Liver (tissue), 10 donors: ENCODE measurements at places on chromosomes 12 and 14.

DNA sequence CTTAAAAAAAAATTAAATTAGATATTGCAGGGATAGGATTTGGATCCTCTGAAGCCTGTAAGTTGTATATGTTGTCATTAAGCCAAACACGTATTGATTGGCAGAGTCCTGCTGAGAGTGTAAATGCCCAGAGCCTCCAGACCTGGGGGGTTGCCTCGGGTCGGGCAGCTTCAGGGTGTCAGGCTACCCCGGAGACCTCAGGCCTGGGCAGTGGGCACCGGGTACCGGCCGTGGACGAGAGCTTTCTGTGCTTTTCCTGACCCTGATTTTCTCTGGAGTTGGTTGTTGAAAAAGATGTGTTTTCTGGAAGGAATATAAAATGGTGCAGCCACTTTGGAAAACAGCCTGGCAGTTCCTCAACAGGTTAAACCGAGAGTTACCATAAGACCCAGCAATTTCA, 96.1 kb downstream of the DNAH10 start:
- no peak for DNase-seq

DNA sequence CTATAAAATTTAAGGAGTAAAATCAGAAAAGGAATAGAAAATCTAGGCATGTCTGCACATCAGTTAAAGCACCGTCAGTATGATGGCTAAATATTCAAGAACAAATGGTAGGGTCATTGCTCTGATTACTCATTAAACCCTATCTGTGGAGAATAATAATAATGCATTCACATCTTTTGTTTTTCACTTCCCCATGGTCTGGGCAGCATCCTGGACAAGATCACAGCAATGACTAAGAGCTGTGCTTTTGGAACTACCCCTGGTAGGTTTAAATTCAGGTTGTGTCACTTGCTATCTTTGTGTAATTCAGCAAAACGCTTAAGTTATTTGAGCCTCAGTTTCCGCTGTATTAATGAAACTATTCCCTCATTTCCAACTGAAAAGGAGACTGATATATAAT, 33.1 kb downstream of the C12orf42 start:
- DNase-seq = no peak

- DNase-seq = no peak
Measured at GRCh38 chr14:76612654-76613053, 148.6 kb upstream of the VASH1 start.

- DNase-seq = no peak
Measured at GRCh38 chr12:84421103-84421502, 491.5 kb downstream of the SLC6A15 start.

GRCh38 chr12:56546680-56547079, 25.1 kb downstream of the RBMS2 start:
- no peak for DNase-seq

- DNase-seq = no peak
Measured at GRCh38 chr12:79687711-79688260, 3.0 kb downstream of the PAWR start.

GRCh38 chr14:66476964-66477363, 9.2 kb upstream of the CCDC196 start:
- no peak for DNase-seq

- no peak for DNase-seq
Measured at GRCh38 chr12:64800640-64801039, 23.8 kb upstream of the TBC1D30 start.

- no peak for DNase-seq
Measured at GRCh38 chr14:38210587-38211216, 3.0 kb downstream of the SSTR1 start.

- no peak for DNase-seq
Measured at GRCh38 chr12:106022568-106023012, 116.2 kb downstream of the NUAK1 start.

GRCh38 chr12:64261813-64262212, 39.7 kb upstream of the KICS2 start:
- DNase-seq = no peak

DNA sequence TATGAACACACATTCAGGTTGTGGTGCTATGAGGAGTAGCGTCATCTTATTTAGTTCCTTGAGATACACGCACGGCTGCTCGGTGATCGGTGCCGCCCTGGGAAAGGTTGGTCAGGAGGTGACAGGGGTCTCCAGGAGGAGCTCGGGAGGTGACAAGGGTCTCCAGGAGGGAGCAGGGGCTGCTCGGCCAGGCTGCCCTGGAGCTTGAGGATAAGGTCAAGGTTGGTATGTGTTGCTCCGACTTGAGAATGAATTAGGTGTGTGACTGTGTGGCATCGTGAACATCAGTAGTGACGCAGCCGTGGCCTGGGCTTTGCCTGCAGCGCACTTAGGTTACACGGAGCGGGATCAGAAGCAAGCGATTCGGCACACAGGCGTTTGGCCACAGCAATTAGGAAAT, 36.2 kb downstream of the CCDC92 start:
- DNase-seq = no peak

- DNase-seq = no peak
Measured at GRCh38 chr14:65239938-65240296, 137.6 kb upstream of the MAX start.

GRCh38 chr14:59939828-59940227, 19.9 kb downstream of the LRRC9 start:
- no peak for DNase-seq

- no peak for DNase-seq
Measured at GRCh38 chr12:75784591-75784990, 247.0 kb downstream of the PHLDA1 start.

DNA sequence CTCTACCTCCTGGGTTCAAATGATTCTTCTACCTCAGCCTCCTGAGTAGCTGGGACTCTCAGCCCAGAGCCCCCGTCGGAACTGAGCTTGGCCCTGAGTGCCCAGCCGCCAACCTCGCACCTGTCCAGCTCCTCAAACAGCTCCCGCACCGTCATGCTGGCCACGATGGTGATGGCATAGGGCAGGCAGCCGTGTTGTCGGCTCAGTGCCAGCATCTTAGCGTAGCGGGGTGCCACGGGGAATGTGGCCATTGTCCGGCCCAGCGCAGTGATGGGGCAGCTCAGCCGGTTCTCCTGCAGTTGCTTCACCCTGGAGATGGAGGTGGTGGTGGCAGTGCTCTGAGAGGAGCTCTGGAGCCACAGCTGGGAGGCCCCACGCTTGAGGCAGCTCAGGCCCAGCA, 32.4 kb downstream of the DHX37 start:
- no peak for DNase-seq

- no peak for DNase-seq
Measured at GRCh38 chr14:80906946-80907345, 34.6 kb downstream of the CEP128 start.

GRCh38 chr14:52080158-52080800, 11.4 kb upstream of the NID2 start:
- no peak for DNase-seq

GRCh38 chr12:89439941-89440340, 84.7 kb downstream of the GALNT4 start:
- no peak for DNase-seq

DNA sequence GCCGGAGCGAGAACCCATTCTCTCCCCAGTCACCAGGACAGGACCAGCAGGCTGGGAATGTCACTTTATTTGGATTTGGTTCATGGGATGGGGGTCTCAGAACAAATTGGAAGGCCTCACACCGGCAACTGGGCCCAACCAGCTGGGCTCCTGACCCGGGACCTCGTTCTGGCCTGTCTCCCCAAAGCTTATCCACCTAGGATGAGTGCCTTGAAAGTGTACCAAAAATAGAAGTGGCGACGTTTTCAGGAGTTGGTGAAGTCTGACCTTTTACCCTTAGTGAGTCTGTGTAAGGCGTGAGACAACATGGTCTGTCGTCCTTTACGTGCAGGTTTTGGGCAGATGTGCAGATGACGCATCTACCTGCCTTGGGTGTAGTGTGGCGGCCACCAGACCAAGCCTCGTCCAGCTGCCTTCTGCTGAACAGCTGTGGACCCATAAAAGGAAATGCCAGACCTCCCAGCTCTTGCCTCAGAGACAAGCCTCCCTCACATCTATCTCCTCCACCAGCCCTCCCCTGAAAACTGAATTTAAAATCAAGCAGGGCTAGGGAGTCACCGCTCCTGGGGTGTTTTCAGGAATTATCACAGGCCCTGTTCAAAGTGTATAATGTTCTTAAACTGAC, 36.6 kb upstream of the CLMN start:
- DNase-seq = no peak

- DNase-seq = peak; percentile 62
Measured at GRCh38 chr12:51846911-51847642, 1.4 kb downstream of the FIGNL2 start.

GRCh38 chr14:100888789-100889315, 14.7 kb downstream of the RTL1 start:
- no peak for DNase-seq

DNA sequence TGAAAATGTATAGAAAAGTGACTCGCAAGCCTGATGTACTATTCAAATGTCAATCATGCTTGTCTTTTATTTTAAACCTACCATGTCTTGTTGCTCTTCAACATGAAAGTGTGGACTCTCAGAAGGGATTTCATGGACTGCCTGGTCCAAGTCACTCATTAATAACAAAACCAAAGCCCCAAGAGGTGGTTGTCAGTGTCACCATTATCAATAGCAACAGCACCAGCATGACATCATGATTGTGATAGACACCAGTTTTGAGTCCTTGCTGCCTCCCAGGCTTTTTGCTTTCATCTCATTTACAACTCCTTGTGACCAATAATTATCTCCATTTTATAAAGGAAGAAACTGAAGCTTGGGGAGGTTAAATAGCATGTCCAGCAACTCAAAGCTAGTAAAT, 112.0 kb upstream of the TMPO start:
- no peak for DNase-seq

DNA sequence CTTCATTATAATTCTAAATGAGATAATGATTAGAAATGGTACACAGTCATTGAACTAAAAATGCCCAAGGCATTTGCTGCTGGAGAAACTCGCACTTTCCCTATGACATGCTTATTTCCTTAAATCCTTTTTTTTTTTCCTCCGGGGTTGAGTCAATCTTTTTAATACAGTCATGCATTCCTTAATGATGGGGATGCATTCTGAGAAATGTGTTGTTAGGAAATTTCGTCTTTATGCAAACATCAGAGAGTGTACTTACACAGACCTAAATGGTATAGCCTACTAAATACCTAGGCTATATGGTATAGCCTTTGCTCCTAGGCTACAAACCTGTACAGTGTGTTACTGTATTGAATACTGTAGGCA, 29.8 kb upstream of the DACT1 start:
- DNase-seq = no peak

DNA sequence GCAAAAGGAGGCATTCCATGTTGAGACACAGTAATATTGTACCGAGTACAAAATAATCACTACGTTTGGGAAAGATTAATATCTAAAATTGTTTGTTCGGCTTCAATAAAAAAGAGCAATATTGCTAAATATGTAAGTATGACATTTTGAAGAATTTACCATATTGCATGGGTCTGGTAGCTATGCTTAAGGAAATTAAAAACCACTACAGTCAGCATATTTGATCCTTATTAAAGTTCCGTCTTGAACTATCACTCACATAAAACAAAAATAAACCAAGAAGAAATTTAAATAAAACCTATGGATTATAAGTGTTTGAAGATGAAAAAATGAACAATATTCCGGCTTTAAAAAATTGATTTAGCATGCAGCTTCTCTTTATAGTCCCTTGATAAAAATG, 63.8 kb downstream of the SETD3 start:
- no peak for DNase-seq

DNA sequence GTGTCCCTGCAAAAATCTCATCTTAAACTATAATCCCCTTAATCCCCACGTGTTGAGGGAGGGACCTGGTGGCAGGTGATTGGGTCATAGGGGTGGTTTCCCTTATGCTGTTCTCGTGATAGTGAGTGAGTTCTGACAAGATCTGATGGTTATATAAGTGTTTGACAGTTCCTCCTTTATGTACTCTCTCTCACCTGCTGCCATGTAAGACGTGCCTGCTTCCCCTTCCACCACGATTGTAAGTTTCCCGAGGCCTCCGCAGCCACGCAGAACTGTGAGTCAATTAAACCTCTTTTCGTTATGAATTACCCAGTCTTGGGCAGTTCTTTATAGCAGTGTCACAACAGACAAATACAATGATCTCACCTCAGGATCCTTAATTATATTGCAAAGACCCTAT, 45.2 kb upstream of the MAP1LC3B2 start:
- no peak for DNase-seq

- no peak for DNase-seq
Measured at GRCh38 chr14:61662437-61663311, 32.6 kb upstream of the HIF1A start.

GRCh38 chr12:75311369-75311768, 18.8 kb downstream of the CAPS2 start:
- no peak for DNase-seq

DNA sequence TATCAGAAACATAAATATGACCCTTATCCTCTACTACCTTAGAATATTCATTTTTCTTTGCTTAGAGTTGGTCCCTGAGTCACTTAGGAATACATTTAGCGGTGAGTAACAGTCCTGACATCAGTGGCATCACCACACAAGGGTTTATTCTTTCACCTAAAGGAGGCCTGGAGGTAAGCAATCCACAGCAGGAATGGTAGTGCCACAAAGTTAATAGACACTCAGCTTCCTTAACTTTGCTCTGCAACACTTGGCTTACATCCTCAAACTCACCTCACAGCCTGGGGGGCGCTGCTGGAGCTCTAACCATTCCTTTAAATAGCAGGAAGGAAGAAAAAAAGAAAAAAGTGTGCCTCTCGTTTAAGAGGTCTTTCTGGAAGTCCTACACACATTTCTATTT, 29.1 kb downstream of the BBOF1 start:
- DNase-seq = no peak

- DNase-seq = no peak
Measured at GRCh38 chr12:110077800-110078199, 29.5 kb upstream of the C12orf76 start.

GRCh38 chr14:69299286-69300035, 39.5 kb downstream of the GALNT16 start:
- no peak for DNase-seq

DNA sequence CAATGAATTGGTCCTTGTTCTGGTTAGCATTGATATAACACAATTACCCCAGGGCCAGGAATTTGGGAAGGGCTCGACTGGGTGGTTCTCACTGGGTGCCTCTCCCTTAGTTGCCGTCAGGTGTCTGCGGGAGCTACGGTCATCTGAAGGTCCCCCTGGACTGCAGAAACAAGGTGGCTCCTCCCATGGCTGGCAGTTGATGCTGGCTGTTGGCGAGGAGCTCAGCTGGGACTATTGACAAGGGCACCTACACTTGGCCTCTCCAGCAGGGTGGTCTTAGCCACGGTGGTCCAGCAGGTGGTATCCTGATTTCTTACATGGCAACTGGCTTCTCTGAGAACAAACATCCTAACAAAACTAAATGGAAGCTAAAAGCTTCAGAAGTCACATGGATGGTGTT, 41.0 kb upstream of the RGS6 start:
- DNase-seq = no peak
